ENCODE measurements at places on chromosomes 3 and 15. TPM values are rescaled to one million over a fixed set of nuclear protein-coding genes. Genes with fewer than 3 reads are reported as not detected.
A peak's percentile ranks its signal among the peaks of the same experiment; 100 is the strongest.

DNA sequence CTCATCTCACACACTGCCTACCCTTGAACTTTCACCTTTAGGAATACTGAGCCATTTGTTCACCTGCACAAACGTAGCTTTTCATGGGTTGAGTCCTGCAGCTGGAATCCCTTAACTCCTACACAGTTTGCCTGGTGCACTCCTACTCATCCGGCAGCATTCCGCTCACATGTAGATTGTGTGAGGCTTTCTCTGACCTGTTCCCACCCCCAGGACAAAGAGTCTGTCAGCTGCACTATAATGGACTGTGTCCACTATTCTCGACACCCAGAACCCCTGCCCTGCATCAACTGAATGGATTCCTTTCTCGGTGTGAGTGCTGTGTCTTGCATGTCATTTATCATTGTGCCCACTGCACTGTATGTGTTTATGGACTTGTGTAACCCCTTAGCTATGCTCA is 54.9 kb downstream of the EPHB3 start:
- DNase-seq = no peak

Gene C3orf62
- 3.3 TPM for total RNA-seq

Gene SH2D7
- not detected for total RNA-seq

DNA sequence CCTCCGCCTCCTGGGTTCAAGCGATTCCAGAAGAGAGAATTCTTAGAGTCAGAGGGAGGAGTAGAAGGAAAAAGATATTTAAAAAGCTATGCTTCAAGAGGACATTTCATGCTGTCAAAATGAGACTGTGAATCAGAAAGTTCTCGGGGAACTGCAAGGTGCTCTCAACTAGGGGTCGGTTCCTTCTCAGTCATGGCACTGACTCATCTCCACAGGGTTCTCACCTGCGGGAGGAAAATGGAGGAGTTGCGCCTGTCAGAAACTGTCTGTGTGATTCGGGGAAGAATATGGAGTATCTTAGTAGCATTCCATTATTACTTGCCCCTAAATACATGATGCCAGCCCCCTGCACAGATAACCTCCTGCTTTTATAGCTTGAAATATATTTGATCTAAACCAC is 47.4 kb downstream of the APH1B start:
- DNase-seq = no peak

DNA sequence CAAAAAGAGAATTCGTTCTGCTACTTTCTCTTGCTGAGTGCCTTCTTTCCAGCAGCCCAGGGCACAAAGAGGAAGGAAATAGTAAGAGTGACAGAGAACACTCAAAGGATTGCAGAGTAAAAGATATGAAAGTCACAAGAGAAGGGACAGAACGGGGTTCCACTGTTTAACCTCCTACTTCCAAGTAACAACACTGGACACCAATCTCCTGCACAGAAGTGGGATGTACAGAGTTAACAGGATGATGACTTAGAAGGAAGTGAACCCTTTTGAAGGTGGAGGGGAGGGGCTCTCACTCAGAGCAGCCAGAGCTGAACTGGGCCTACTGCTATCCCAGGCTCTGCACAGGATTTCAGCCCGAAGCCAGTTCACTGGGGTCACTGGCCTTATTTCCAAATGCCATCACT is 130.1 kb upstream of the PRICKLE2 start:
- no peak for DNase-seq

GRCh38 chr15:91894606-91895005 is 41.1 kb downstream of the SLCO3A1 start:
- no peak for DNase-seq

DNA sequence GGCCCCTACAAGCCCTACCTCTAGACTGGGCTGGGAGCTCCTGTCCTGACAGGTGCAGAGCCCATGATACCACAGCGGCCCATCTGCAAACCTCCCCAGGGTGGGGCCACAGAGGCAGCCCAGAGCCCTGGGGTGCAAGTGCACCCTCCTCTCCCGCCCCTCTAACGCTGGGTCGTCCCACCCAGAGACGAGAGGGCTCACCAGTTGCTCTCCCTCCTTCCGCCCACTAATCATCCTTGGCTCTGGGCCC is 742 bp downstream of the TNK2 start:
- peak; percentile 80 for DNase-seq

- no peak for DNase-seq
Measured at GRCh38 chr15:36557364-36557763, 22.1 kb upstream of the CDIN1 start.

Gene GOLGA8K
- total RNA-seq = 1.2 TPM

DNA sequence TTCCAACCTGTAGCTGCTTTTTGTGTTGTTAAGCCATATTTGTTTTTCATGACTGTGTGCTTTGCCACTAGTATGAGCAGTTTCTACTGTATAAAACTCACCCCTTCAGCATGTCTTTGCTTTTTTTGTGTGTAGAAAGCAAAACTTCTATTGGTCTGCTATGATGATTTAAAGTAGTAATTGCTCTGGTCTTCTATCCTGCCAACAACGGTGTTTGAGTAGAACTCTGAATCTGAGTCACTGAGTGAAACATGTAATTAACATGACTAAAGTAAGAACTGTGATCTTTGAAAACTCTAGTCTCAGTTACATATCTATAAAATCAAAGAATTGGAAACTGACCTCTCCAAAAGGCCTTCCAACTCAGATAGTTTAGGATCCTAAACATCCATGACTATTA is 133.6 kb downstream of the TPRG1 start:
- no peak for DNase-seq

- DNase-seq = no peak
Measured at GRCh38 chr3:40999682-41000081, 199.6 kb upstream of the CTNNB1 start.

GRCh38 chr3:23036728-23037127 is 166.4 kb upstream of the UBE2E2 start:
- DNase-seq = no peak

DNA sequence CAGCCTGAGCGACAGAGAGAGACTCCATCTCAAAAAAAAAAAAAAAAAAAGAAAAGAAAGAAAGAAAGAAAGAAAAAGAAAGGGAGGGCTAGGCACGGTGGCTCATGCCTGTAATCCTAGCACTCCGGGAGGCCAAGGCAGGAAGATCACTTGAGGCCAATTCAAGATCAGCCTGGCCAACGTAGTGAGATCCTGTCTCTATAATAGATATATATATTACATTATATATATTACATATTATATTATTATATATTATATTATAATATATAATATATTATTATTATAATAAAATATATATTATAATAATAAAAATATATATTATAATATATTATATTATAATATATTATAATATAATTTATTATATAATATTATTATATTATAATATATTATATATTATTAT is 48.9 kb downstream of the PTPN9 start:
- no peak for DNase-seq

GRCh38 chr3:171676601-171677175 is 133.6 kb downstream of the PLD1 start:
- no peak for DNase-seq

DNA sequence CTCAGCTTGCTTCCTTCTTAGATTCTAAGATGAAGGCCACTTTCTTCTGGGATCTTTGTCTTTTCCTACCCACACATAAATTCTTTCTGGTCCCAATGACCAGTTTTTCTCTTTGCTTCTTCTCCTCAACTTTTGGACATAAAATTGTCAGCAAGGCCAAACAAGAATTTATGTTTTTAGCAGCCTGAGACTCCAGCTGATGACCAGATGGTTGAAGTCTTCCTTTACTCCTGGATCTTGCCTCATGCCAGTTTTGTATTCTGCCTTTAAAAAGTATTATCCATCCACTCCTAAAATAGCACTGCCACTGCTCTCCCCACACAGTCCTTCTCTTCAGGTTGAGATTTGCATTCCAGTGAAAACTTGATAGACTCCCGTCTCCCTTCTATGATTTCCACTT is 236.0 kb downstream of the VPS13C start:
- DNase-seq = no peak

Gene CLDN18
- total RNA-seq = not detected

GRCh38 chr15:42385206-42385979 is 26.1 kb downstream of the CAPN3 start:
- no peak for DNase-seq

Gene DZIP1L
- 10.9 TPM for total RNA-seq

- no peak for DNase-seq
Measured at GRCh38 chr3:129282727-129283327, 4.2 kb downstream of the HMCES start.

GRCh38 chr3:181683563-181683962 is 28.2 kb upstream of the SOX2 start:
- DNase-seq = no peak

Gene SOX14
- not detected for total RNA-seq

- DNase-seq = no peak
Measured at GRCh38 chr15:84924077-84924731, 39.7 kb downstream of the SLC28A1 start.

DNA sequence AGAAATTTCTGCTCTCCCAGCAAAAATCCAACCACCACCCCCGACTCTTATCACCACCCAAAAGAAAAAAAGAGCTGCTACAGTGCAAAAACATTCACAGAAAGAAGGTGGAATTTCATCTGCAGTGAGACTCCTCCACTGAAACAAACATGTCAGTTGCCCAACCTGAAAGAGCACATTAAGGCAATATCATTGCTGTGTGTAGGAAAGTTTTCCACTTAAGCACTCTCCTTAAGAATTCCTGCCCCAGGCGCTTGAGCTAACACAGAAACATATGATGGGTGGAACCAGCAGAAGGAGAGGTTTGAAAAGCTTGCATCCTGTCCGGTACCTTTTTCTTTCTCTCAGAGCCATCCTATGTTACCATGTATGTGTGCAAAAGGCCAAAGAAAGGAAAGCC is 200.8 kb upstream of the GADL1 start:
- DNase-seq = no peak

Gene CPN2
- not detected for total RNA-seq

Gene GOLGA8T
- not detected for total RNA-seq

- no peak for DNase-seq
Measured at GRCh38 chr3:122745369-122746021, 48.1 kb downstream of the HSPBAP1 start.

Gene HERC2
- total RNA-seq = 61.5 TPM

Gene MYD88
- total RNA-seq = 24.7 TPM

- no peak for DNase-seq
Measured at GRCh38 chr3:4310971-4311370, 7.8 kb downstream of the SETMAR start.

Gene PODXL2
- 2.0 TPM for total RNA-seq
